Bronchial epithelial cell (primary cell): ENCODE measurements at places on chromosomes 1 and 21. TPM values are rescaled to one million over a fixed set of nuclear protein-coding genes. Genes with fewer than 3 reads are reported as not detected.

OR6K2 gene
- not detected in 2 replicates for total RNA-seq

PPM1J gene
- total RNA-seq, result 4.0 and 4.5 TPM in 2 replicates

MARK1 gene
- 3.9 and 10.4 TPM in 2 replicates for total RNA-seq

PER3 gene
- 4.5 and 6.8 TPM in 2 replicates for total RNA-seq

RGS13 gene
- not detected in 2 replicates for total RNA-seq

FCRL2 gene
- total RNA-seq, result not detected in 2 replicates

- DNase-seq, result no peak
These were observed 594.8 kb upstream of the ADGRL2 start for GRCh38 chr1:81205956-81206355.

- DNase-seq, result peak; percentile 18
These were observed 16.4 kb downstream of the RPS6KA1 start for GRCh38 chr1:26545969-26546323.

DNA sequence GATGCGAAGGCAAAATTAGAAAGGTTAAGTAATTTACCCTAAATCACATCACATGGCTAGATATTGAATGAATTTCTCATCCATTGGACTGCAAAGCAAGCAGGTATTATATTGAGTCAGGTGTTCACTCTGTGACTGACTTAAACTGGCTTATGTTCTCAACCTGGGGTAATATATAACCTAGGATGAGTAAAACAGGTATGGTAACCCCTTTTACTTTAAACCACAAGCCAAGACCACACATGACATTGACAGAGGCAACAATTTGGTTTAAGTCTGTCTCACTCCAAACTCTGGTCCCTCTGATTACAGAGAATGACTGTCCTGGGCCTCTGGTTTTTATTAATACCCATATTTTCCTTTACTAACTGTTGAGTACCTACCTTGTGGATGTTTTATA, 33.3 kb downstream of the MAEL start:
- DNase-seq, result no peak

- DNase-seq, result no peak
These were observed 20.2 kb downstream of the A3GALT2 start for GRCh38 chr1:33300673-33301072.

DNA sequence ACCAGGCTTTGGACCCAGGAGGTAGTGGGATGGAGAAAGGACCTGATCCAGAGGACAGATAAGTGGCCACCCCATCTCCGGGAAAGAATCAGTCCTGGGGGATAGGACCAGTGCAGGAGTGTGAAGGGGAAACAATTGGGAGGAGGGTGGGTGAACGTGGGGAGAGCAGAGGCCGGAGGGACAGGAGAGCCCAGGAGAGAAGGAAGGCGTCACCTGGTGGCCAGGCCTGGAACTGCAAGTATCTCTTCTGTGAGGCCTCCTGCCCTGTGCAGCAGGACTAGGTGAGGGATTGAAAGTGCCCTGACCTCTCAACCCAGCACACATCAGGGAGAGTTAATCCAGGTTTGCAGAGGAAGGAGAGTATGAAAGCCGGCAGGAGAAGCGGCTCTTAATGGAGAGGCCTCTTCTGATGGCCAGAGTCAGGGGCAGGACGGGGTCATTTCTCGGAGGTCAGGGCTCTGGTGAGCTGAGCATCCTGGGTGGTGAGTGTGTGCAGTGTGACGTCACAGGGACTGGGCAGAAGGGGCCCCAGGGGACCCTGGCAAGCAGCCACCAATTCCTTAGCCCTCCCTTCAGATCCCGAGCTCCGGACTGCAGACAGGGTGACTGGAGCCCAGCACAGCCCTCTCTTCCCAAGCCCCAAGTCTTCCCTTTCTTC, 9.2 kb upstream of the LAD1 start:
- DNase-seq, result peak; percentile 63

DNA sequence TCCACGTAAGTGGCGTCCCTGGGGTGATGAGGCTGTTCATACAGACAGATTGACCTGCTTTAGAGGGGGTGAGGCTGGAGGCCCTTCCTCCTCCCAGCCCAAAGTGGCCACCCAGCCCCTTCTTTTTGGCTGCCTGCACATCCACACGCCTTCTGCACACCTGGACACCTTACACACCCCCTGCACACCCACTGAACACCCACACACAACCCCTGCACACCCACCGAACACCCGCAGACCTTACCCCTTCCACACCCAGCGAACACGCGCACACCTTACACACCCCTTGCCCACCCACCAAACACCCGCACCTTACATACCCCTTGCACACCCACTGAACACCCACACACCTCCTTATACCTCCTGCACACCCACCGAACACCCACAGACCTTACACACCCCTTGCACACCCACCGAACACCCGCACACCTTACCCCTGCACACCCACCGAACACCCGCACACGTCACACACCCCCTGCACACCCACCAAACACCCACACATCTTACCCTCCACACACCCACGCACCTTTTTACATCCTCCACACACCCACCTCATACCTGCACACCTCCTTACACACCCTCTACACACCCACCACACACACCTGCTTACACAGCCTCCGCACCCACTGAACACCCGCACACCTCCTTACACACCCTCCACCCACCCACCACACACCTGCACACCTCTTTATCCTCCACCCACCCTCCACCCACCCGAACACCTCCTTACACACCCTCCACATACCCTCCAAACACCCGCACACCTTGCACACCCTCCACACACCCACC, 37.7 kb downstream of the COQ8A start:
- no peak for DNase-seq

GRCh38 chr1:9009438-9010370, 16.5 kb downstream of the SLC2A7 start:
- peak; percentile 17 for DNase-seq

GRCh38 chr1:206495493-206496046, 11.8 kb upstream of the RASSF5 start:
- DNase-seq, result no peak

DNA sequence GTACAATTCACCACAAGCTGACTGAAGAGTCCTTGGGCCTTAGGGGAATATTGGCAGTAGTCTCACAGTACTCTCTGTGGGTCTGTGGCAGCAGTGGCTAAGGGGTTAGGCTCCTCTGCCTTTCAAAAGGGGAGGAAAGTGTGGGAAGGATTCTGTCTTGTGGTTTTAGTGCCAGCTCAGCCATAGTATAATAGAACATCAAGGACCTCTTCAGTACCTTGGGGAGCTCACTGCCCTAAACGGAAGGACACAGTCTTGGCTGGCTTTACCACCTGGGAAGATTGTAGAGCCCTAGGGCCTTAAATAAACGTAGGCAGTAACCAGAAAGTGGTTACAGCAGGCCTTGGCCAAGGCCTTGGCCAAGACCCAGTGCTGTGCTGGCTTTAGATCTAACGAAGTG, 265.7 kb downstream of the COL11A1 start:
- DNase-seq, result no peak

DNA sequence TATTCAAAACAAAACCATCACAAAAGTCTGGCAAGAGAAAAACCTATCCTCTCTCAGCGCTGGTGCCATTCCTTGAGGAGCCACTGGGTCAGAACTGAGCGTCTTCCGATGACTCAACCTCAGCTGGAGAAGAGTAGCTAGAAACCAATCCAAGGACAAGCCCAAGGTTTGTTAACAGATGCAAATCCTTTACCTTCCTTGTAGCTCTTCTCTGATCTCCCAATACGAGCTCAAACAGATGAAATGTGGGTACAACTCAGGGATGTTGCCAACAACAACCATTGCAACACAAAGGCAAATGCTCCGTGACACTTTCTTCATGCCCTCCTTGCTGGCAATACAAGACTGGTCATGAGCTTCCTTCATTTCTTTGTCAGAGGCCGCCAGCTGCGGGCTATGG, 337.1 kb downstream of the SIPA1L2 start:
- DNase-seq, result peak; percentile 84

GRCh38 chr21:26130249-26130881, 40.2 kb downstream of the APP start:
- DNase-seq, result peak; percentile 61

DNA sequence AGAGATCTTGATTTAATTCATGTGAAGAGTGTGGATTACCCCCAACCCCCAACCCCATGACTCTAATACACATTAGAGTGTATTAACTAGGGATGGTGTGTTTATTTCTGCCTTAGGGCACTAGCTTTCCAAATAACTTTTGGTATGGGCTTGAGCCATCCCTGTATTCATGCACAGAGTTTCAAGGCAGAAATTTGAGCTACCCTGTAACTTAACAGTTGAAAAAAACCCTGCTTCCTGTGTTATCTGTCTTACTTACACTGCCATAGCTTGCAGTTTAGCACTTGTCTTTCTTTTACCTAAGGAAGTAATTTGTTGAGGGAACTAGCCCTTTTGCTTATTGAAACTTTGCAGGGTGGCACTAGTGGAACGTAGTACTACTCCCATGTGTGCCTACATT, 6.3 kb downstream of the SRSF11 start:
- DNase-seq, result no peak

GRCh38 chr1:40663324-40664166, 1.9 kb downstream of the RIMS3 start:
- no peak for DNase-seq

DNA sequence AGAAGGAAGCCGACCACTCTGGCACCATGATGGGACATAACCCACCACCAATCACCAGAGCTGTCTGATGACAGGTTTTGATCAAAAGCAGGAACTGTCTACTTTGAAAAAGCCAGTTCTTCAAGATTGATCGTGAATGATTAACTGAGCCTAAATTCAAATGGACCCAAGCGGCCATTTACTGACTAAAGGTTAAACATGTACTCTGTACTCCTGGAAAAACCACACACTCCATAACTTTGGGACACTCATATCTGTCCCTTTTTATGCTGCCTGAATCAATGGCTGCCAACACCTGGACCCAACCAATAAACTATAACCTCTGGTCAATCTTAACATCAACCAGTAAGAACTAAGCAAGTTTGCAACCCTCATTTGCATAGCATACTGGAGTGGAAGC, 206.6 kb downstream of the URB2 start:
- DNase-seq, result no peak

DNA sequence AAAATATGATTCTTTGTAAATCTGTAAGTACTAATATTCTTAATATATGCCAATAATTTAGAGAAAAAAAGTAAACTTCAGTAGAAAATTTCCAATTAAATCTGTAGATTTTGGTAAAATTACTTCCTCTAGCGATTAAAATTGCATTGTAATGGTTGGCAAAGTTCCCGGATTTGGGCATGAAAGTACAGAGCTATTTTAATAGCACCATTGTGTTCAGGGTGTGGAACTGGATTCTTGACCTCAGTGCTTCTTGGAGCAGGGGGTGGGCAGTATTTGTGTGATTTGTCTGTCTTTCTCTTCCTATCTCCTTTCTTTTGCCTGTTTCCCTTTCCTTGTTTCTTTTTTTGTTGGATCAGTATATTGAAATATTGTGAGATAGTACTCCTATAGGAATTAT, 72.1 kb downstream of the DNM3 start:
- DNase-seq, result peak; percentile 60

DNA sequence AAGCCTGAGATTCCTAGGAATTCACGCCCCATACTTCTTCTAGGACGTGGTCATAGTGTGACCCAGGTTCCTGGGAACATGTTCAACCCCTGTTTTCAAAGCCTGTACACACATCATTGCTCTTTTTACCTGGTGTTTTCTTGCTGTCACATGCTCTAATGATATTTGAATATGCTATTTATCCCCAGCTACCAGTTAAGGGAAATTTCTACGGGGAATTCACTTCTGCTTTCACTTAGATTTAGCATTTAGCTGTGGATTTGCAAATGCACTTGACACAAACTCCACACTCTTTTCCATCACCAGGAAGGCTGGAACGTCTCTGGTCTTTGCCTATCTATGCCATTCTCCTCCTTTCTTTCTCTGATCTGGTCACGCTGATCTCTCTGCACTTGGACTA, 11.3 kb upstream of the SAMSN1 start:
- no peak for DNase-seq

DNA sequence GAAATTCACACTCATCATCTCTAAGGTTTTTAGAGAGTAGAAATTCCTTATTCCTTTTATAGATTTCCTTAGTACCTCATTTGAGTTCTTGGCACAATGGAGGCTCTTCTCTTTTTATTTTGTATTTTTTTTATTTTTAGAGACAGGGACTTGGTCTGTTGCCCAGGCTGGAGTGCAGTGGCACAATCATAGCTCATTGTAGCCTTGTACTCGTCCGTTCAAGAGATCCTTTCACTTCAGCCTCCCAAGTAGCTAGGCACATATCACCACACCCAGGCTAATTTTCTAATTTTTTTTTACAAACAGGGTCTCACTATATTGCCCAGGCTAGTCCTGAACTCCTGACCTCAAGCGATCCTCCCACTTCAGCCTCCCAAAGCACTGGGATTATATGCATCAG, 29.6 kb downstream of the RGL1 start:
- DNase-seq, result no peak

DNA sequence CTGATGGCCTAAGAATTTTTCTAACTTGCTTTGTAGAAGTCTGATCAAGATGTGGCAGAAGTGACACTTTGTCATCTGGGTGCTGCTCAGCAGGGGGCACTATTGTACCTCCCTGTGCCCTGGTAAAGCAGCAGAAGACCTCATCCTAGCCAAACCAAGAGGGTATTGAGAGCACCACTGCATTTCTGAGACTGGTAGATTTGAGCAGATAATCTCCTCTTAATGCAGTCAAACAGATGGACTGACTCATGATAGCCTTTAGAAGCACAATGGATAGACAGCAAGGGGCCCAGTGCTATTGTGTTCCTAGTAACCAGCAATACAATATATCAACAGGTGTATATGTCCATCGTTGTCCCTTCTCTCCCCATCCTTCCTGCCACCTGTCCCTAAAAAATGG, 5.7 kb downstream of the TPM3 start:
- DNase-seq, result peak; percentile 74

GRCh38 chr21:36155603-36156338, 853 bp upstream of the DOP1B start:
- DNase-seq, result peak; percentile 79

DNA sequence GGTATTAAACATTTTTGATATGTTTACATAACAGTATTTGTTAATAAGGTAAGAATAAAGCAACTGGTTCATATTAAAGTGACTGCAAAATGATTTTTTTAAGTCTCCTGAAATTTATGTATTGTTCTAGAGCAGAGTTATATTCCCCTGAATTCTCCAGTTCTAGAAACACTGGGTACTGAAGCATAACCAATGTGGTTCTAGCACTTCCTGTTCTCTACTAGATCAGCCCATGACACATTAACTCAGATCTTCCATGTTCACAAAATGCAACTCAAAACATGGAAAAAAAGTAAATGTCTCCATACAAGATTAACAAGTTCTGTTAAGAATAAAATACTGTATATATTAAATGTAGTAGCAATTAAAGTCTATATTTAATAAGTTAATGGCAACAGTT, 3.9 kb downstream of the NEGR1 start:
- no peak for DNase-seq

DNA sequence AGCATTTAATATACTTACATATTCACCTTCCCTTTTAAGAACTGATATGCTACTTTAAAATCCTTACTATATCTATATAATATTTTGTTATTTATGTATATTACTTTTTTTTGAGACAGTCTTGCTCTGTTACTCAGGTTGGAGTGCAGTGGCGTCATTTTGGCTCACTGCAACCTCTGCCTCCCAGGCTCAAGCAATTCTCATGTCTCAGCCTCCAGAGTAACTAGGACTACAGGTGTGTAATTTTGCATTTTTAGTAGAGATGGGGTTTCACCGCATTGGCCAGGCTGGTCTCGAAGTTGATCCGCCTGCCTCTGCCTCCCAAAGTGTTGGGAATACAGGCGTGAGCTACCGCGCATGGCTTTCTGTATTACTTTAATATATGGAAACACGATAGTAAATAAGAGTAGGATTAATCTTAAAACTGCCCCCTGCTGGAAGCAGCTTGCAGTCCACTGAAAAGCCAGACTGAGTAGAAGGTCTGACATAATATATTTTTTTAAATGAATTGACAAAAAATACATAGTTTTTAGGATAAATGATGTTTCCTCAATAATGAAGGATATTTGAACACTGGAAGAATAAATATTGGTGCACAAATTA, 24.4 kb downstream of the RCAN3 start:
- no peak for DNase-seq
